Body of pancreas (tissue), 4 donors: ENCODE measurements at places on chromosomes 7 and 10.

- no peak for DNase-seq
Measured at GRCh38 chr10:61941202-61941681, 39.7 kb downstream of the ARID5B start.

- DNase-seq, result no peak
Measured at GRCh38 chr10:120982507-120982906, 131.3 kb downstream of the WDR11 start.

DNA sequence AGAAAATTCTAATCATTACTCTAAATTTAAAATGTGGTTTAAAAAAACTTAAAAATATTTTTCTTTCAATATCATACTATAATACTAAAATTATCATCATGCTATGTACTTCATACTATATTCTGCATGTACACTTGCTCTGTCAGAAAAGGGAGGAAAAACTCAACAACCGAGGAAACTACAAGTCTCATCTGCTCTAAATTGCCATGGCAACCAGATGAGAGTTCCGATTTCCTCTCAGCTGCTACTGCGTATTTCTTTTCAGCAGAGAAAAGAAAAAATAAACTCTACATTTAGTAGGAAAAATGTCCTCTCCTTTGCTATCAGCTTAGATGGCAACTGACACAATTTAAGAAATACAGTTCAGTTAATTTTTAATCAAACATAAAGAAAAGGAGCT is 178.9 kb downstream of the SRPK2 start:
- DNase-seq, result no peak

- no peak for DNase-seq
Measured at GRCh38 chr7:133354546-133355324, 101.9 kb downstream of the EXOC4 start.

- DNase-seq, result no peak
Measured at GRCh38 chr7:39594988-39595620, 28.3 kb upstream of the RALA start.

- no peak for DNase-seq
Measured at GRCh38 chr7:2152646-2153045, 80.1 kb downstream of the MAD1L1 start.

DNA sequence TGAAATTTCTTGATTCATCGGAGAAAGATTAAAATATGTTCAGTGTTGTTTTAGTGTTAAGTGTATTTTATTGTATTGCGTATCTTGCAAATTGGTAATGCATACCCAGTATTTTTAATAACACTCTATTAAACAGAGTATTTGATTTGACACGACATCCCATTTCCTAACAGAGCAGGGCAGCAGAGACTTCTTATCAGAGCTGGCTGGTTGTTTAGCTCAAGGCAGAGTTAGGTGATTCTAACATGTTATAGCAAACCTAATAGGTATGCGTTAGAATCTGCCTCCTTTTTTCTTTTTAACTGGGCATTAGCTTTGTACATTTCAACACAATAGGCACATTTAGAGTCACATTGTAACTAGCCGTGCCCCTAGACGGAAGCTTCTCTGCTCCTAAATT is 57.1 kb upstream of the CELF2 start:
- no peak for DNase-seq

- no peak for DNase-seq
Measured at GRCh38 chr10:71504168-71504567, 107.4 kb downstream of the CDH23 start.

DNA sequence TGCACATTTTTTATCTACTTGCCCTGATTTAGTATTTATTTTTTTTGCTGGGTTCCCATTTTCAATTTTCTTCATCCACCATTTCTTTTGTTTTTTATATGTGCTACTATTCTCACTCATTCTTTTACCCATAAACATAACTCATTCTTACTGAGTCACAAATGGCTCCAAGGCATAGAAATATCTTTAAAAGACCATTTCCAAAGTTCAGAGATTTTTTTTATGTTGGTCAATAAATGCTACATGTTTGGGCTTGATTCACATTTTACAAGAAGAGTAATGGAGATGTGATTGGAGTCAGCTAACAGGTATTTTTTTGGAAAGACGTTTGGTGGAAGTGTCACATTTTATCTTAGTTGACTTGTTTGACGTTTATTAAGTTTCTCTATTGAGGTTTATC is 1303.2 kb upstream of the LRRTM3 start:
- DNase-seq, result no peak

- DNase-seq, result no peak
Measured at GRCh38 chr10:130393342-130393741, 257.2 kb downstream of the GLRX3 start.
